ENCODE measurements at places on chromosomes 11 and 22.

- no peak for DNase-seq
These were observed 382.5 kb downstream of the ETS1 start for GRCh38 chr11:128204898-128205297.

DNA sequence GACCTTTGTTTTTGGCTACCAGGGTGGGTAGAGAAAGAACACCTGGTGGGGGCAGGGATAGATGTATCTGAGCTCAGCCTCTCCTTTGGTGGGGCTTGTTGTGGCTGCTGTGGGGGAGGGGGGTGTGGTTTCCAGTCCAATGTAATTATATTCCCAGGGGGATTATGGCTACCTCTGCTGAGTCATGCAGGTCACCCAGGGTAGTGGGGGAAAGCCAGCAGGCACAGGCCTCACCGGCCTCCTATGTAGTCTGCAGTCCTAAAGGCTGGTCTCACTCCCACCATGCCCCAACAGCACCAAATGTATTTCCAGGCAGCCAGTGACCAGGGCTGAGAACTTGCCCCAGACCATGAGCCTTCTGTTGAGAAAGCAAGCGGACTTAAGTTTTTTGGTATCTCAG is 119.6 kb downstream of the DYNC2H1 start:
- no peak for DNase-seq

DNA sequence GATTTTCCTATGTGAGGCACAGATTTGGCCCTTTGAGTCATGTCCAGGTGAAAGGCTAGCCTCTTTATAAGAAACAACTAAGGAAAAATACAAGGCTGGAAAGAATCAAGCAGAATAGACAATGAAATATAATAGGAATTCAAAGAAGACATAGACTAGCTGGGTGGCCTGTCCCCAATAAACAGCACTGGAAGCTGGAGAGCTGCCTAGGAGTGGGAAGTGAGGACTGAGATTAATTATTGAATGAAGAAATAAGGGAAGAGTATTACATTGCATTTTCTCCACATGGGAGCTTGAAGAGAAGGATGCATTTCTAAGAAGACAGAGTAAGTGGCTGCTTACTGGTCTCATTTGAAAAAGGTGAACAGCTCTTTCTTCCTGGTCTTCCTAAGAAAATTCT is 100.0 kb downstream of the CCDC34 start:
- DNase-seq: no peak

GRCh38 chr11:69416762-69417698 is 64.4 kb upstream of the LINC01488 start:
- no peak for DNase-seq

GRCh38 chr11:35619116-35619854 is 1.0 kb downstream of the FJX1 start:
- DNase-seq: peak; percentile 39

DNA sequence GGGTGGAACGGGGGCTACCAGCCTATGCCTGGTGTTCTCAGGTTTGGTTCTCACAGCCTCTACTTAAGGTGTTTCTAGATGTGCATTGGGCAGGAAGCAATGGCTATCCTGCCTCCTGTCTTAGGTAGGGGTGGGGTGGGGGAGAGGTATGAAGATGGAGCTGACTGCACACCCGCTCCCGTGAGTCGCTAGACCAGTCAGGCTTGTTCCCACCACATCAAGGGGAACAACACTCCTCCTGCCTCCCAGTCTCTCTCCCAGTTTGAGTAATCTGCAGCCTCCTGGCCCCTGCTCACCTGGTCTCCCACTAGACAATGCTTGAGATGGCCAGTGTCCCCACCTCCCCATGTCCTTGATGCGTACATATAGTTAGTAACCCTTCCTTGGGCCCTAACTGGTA is 79.3 kb upstream of the TENM4 start:
- no peak for DNase-seq

GRCh38 chr11:78646564-78647185 is 72.0 kb upstream of the NARS2 start:
- DNase-seq: peak; percentile 74

- no peak for DNase-seq
These were observed 2.3 kb upstream of the OR5B12 start for GRCh38 chr11:58444300-58444699.

DNA sequence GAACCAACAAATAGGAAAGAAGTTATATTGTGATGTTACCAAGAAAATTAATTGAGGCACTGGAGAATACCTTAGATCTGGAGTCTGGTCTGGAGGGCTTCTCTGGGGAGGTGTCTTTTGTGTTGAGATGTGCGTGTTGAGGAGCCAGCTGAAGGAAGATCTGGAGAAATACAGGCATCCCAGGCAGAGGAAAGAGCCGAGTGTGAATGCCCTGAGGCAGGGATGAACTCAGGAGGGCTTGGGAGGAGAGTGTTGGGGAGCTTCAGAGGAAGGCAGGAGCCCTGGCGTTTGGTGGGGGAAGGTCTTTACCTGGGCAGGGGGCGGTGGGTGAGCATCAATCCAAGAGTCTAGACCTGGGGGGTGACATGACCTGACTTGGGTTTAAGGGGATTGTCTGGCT is 13.1 kb downstream of the SYNGR1 start:
- DNase-seq: no peak

GRCh38 chr11:18056561-18057181 is 10.6 kb upstream of the TPH1 start:
- no peak for DNase-seq

- no peak for DNase-seq
These were observed 23.5 kb downstream of the PKNOX2 start for GRCh38 chr11:125188021-125188420.

DNA sequence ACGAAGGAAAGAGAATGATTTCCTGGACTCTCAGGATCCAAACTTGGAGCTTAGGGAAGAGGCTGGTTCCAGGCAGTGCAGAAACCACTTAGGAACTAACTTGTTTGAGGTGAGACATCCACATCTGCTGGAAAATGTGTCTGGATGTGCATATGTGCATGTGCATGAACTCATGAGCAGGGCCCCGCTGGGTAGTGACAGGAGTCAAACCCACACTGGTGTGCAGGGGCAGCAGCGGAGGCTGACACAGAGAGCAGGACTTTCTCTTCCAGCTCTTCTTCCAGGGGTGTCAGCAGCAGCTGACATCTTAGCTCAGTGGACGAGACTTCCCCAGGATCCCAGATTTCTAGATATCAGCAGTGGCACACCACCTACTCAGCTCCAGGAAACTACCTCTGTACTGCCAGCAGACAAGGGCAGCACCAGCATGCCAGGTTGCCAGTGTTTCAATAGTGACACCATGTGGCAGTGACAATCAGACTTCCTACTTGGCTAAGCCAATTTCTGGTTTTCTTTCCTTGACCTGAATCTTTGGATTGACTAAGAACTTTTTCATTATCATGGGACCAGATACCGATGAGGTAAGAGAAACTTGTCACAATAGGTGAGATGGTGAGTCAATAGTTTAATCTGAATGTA is 227.5 kb upstream of the ZC3H12C start:
- no peak for DNase-seq

DNA sequence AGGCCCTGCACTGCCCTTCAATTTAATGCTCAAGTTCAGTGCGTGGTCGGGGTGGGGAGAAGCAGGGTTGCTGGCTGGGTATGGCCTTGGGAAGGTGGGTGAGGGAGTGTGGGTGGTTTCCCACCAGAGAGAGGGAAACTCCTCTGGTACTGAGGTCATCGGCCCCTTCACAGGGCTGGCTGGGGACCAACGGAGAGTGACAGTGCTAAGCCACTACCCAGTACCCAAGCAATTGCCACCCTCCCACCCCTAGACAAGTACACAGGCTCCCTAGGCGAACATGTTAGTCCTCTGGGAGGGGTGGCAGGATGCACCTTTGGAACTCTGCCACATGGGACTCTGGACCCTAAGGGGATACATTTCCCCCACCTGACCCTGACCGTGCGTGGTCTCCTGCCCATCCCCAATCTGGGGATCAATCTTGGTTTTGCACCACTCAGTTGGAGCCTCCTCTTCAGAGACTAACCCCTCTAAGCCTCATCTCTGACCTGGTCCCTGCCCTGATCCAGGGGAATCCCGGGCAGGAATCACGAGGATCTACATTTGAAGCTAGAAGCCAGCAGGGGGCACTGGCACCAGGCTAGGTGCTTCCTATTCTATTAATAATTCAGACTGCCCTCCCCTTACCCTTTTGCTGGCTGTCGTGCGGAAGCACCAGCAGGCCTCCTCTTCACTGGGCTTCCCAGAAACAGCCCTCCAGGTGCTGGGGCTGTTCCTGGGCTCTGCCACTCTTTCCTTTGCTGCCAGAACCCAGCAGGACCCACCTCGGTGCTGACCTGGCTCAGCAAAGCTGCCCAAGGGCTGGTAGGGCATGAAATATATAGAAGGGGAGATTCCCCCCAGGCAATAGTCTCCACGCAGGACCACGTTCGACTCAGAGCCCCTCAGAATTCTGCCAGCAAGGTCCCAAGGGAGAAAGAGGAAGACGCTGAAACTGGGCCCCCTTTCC is 377.7 kb downstream of the TENM4 start:
- DNase-seq: no peak

DNA sequence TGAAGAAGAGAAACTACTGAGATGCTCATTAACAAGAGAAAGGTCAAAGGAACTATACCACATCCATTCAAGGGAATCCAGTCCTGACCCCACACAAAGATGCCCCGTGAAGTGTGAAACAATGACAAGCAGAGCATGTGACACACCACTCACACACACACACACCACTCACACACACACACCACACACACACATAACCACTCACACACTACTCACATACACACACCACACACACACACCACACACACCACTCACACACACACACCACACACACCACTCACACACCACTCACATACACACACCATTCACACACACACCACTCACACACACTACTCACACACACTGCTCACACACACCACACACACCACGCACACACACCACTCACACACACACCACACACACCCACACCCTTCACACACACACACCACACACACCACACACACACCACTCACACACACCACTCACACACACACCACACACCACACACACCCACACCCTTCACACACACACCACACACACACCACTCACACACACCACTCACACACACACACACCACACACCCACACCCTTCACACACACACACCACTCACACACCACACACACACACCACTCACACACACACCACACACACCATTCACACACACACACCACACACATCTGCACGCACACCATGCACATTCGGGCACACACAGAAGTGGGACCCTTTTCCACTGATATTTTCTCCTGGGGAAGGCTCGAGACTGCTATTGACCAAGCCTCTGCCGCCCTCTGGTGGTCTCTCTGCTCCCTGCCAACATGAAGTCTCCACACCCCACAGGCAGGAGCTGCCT is 32.0 kb upstream of the COMT start:
- DNase-seq: peak; percentile 91

DNA sequence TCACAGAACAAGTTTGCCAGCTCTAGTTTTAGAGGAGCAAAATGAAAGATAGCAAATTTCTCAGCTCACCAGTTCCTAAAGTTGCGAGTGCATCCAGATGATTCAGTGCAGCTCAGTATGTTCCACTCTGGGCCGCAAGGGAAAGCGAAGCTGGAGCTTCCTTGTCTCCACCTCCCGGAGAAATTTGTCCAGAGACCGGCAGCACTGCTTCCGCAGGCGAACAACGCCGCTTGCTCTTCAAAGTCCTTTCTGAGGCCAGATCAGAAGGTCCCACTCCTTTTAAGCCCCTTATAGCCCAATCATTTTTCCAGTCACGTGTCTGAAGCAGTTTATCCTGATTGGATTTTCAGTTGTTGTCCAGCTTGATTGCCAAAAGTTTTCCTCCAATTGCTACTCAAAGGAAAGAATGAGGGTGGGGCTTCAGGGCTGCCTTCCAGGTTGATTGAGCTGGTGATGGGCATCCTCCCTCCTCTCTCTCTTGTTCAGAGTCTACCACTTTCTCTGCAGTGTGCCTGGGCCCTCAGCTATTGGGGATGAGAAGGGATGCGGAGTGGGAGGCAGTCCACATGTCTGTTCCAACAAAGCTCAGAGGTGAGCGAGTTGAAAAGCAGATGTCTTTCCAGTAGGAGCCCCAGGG is at the start of gene ZNF280A:
TSS of gene ZNF280A (minus strand) at position 251 of the 637 bp plus-strand sequence. CDS start 4,640 bp downstream, outside the sequence.
- DNase-seq: no peak

DNA sequence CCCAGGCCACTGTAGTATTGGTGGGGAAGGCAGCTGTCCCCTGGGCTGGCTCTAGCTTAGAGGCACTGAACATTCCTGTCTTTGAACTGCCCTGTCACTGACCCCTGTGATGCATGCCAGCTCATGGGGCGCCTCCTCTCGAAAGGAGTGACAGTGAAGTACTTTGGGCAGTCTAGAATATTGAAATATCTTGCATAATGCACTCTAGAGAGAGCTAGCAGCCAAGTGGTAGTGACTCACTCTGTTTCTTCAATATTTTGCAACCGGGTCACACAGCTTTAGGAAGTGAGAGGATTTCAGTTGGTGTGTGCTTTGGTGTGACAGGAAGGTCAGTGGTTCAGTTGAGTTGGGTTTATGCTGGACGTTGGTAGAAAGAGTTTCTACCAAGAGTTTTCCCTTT is 35.5 kb upstream of the ST14 start:
- no peak for DNase-seq

DNA sequence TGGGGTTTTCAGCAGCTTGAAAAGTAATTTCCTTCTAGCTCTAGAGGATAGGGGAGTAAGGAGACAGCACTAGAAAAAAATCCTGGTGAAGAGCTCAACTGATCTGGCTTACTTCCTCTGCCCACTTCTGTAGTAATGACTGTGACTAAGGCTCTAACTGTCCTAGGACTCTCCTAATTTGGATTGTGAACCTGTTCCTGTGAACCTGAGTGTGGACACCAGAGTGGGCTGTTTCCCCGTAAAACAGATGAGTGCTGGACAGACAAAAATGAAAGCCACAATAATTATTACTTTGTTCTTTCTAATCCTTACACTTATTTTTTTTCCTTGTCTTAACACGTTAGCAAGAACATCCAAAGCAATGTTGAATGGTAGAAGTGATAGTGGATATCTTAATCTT is 154.1 kb downstream of the AASDHPPT start:
- DNase-seq: no peak

DNA sequence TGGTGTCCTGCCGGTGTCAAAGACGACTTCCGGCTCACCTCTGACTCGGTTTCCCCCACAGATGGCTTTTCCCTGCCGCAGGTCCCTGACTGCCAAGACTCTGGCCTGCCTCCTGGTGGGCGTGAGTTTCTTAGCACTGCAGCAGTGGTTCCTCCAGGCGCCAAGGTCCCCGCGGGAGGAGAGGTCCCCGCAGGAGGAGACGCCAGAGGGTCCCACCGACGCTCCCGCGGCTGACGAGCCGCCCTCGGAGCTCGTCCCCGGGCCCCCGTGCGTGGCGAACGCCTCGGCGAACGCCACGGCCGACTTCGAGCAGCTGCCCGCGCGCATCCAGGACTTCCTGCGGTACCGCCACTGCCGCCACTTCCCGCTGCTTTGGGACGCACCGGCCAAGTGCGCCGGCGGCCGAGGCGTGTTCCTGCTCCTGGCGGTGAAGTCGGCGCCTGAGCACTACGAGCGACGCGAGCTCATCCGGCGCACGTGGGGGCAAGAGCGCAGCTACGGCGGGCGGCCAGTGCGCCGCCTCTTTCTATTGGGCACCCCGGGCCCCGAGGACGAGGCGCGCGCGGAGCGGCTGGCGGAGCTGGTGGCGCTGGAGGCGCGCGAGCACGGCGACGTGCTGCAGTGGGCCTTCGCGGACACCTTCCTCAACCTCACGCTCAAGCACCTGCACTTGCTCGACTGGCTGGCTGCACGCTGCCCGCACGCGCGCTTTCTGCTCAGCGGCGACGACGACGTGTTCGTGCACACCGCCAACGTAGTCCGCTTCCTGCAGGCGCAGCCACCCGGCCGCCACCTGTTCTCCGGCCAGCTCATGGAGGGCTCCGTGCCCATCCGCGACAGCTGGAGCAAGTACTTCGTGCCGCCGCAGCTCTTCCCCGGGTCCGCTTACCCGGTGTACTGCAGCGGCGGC is 5.5 kb downstream of the B3GNT6 start:
- DNase-seq: peak; percentile 41

Data from stimulated activated CD8-positive, alpha-beta memory T cell treated with anti-CD3 and anti-CD28 coated beads, Interleukin-4, amount 100 ng/mL, for 48 hours (primary cell).